ENCODE measurements at places on chromosomes 3 and 15.
A peak's percentile ranks its signal among the peaks of the same experiment; 100 is the strongest.

DNA sequence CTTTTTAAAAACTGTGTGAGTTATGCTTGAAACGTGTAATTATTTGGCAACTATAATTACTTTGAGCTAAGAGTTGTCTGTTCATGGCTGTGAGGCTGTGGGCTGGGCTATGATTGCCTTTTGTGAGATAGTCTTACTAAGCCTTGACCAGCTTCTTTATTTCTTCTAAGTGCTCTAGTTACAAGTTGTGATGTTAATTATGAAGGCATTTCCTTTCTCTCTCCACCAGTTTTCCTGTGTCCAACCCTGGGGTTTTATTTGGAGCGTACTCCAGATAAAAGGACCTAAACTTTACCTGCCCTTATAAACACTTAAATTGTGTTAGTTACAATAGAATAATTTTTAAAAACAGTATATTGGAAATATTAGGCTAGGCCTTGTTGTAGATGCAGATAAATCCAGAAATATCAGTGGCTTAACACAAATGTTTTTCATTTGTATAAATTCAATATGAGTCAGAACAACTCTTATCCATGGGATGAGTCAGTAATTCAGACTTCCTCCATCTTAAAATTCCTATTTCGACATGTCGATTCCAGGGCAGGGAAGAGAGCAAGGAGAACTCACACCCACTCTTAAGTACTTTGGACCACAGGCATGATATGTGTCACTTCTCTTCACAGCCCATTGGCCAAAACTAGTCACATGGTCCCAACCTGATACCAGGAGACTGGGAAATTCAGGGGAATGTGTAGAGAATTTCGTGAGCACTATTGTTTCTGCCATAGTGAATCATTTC lies 17.0 kb downstream of the TMEM62 start:
- DNase-seq: no peak

DNA sequence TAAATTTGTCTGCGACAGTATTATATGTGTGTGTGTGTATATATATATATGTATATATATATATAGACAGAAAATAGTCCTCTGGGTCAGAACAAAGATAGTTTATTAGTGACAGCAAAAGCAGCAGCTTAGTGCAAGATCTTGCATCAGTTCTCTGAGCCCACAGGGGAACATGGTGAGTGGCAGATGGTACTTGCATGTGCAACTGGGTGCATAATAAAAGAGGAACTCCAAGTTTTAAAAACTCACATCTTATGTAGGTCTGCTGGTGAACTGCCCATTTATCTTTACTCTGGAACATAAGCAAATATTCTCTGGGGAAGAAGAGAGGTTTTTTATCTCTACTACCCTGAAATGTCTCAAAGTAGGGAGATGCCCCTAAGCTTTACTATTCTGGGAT lies 276.4 kb downstream of the POLQ start:
- DNase-seq: no peak

DNA sequence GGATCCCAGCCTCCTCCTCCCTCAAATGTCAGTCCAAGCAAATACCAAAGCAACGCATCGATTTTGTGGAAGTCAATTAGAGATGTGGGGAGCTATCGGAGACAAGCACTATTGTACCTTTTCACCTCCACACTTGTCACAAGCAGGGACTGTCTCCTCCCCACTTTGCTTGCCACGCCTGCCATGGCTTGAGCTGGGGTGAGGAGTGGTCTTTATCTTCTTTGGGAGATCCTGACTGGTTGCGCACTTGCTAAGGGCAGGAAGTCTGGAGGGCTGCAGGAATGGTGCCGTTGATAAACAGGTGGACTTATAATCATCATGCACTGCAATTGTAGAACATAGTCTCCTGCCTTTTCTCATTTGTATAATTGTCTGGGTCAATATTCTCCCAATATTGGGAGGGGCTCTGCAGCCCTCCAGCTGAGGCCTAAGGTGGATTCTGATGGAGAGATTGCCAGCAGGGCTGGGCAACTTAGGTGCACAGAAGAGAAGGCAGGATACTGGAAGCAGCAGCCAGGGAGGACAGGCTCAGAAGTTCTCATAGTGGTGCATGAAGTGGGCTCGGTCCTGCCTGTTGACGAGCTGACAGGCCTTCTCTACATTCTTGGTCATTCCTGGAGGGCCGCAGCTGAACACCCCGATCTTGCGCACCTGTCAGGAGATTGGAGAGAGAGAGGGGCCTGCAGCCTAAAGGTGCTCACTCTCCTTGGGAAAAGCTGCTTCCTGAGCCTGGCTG lies 20.2 kb downstream of the DUOX2 start:
- DNase-seq: no peak

DNA sequence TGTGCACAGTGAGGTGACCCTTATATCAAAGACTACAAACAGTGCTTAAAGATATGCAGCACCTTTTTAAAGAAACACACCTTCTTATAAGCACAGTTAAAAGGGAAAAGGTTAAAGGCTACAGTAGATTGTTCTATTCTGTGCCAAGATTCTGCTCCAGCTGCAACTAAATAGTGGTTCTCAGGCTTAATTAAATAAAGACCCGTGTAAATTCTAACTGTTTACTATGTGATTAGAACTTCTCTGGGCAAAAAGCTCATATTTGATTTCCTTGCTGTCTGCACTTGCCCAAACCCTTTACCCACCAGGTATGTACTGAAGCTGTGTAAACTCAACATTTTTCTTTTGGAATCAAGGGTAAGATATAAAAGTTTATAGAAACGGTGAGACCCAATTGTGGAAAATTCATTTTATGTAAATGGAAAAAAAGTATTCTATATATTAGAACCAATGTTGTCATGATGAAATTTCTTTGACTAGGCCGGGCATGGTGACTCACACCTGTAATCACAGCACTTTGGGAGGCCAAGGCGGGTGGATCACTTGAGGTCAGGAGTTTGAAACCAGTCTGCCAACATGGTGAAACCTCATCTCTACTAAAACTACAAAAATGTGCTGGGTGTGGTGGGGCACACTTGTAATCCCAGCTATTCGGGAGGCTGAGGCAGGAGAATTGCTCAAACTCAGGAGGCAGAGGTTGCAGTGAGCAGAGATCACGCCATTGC lies 230.6 kb downstream of the MECOM start:
- no peak for DNase-seq

- no peak for DNase-seq
Observed at GRCh38 chr3:179729981-179730380, 77.1 kb downstream of the USP13 start.

- DNase-seq: no peak
Observed at GRCh38 chr15:52427804-52428203, 100.9 kb downstream of the MYO5A start.

DNA sequence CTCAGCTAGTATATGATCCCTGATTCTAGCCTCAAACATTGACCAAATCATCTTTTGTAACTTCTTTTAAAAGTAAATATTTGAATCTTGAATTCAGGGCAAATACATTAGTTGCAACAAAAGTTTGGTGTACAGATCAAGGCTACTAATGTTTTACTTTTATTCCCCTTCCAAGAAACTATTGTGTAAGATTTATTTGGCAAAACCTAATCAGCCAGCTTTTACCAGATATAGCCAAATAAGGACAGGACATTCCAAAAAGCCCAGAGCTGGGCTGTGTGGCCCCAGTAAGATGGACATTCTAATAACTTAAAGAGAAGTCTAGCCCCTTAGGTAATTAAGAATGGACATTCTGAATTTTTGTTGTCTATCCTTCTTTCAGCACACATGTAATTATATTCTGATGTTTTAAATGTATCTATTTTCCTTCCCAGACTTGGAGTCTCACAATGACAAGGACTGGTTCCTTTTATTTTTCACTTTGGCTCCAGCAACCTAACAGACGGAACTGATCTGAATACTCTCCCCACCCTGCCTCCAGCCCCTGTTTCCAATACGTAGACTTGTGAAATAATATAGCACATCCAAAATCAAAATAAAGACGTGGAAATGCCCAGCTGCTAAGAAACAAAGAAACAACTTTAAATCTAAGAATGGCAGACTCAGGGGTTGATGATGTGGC lies 48.1 kb downstream of the STARD5 start:
- DNase-seq: no peak

DNA sequence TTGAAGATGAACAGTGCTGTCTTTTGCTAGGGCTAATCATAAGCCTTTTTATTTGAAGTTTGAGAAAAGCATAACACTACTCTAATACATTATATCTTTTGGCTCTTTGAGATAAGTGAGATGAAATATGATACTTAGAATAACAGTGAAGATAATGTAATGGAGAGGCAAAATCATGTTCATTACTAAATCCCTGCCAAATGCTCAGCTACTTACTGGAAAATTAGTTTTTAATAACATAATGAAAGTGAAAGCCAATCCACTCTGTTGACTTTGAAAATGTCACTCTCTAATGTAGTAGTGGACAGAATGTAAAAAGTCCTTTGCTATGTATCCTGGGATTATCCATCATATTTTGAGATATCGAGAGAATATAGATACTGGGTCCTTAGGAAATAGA lies 35.9 kb upstream of the MYH15 start:
- DNase-seq: no peak

- peak; percentile 60 for DNase-seq
Observed at GRCh38 chr3:194671511-194671899, 486 bp downstream of the LSG1 start.

GRCh38 chr3:176590722-176591121 lies 606.6 kb downstream of the TBL1XR1 start:
- no peak for DNase-seq

DNA sequence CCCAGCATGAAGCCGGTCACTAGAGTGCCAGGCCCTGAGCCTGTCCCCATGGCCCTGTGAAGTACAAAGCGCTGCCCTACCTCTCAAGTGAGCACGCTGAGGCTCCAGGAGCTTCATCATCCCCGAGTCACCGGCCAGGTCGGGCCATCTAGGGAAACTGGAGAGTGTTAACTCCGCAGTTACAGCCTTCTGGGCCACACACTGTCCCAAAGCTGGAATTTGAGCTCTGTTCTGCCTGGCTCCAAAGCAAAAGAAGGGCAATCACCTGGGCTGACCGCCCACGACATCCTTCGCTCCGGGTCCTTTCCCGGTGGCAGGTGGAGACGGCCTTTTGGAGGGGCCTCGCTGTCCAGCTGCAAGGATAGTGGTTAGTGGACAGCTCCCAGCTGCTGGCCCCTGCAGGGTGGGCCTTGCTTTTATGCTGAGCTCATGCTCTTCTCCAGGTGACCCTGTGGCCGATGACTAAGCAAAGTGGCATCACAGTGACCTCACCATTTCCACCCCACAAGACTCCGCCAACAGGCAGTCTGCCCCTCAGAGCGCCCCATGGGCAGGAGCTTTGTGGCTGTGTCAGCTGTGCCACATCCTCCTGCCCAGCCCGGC lies 3.5 kb upstream of the MUC4 start:
- no peak for DNase-seq

GRCh38 chr15:55515491-55515890 lies 7.5 kb upstream of the DNAAF4 start:
- peak; percentile 71 for DNase-seq

- no peak for DNase-seq
Observed at GRCh38 chr3:146275476-146275875, 24.6 kb upstream of the PLSCR4 start.

GRCh38 chr3:127959873-127960272 lies 44.8 kb downstream of the KBTBD12 start:
- DNase-seq: peak; percentile 82

DNA sequence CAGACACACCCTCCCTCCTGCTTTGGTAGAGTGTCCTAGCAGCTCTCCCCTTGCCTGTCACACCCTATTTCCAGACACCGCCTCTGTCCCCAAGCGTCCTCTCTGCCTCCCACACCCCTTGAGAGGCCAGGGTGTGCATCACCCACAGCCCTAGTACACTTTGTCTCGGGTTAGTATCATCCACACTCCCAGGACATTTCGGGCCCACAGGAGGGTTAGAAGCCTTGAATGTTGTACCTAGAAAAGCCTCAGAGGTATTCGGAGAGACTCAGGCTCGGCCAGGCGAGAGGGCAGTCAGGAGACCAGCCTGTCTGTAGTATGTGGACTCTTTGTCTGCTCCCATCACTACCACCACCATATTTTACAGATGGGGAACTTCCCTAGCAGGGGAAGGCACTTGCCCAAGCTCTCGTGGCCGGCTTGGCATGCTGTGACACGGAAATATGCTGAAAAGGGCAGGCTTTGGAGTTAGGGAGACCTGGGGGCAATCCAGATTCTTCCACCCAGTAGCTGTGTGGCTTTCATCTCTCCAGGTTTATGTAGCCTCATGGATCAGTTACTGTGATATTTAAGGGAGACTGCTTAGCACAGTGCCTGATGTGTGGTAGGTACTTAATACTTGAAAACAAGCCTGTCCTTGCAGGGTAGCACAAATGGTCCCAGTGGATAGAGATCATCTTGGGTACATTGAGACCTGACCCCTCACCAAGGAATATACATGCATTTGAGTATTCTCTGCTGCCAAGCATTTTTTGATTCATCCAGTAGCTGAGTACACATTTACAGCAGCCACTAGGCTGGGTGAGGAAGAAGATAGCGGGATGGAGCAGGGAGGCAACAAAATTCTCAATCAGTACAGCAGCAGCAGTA lies 1.4 kb downstream of the TMEM43 start:
- no peak for DNase-seq

DNA sequence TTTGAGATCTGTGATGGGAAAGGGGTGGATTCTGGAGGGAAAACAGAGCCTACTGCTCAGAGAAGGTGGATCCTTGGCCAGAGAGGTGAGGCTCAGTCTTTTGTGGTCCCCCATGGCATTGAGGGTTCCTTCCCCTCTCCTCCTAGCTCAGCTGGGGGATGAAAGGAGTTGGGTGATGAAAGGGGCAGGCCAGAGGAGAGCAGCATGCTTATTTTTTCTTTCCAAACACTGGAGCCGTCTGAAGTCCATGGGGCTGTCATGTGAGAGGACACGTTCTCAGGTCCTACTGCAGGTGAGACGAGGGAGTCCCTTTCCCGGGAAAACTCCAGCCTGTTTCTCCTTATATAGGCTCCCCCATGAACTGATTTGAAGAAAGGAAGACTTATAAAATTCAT lies 71.4 kb downstream of the SCN5A start:
- no peak for DNase-seq

- no peak for DNase-seq
Observed at GRCh38 chr15:93683651-93684050, 547.7 kb upstream of the MCTP2 start.

GRCh38 chr15:67828278-67828968 lies 3.1 kb downstream of the SKOR1 start:
- DNase-seq: no peak

DNA sequence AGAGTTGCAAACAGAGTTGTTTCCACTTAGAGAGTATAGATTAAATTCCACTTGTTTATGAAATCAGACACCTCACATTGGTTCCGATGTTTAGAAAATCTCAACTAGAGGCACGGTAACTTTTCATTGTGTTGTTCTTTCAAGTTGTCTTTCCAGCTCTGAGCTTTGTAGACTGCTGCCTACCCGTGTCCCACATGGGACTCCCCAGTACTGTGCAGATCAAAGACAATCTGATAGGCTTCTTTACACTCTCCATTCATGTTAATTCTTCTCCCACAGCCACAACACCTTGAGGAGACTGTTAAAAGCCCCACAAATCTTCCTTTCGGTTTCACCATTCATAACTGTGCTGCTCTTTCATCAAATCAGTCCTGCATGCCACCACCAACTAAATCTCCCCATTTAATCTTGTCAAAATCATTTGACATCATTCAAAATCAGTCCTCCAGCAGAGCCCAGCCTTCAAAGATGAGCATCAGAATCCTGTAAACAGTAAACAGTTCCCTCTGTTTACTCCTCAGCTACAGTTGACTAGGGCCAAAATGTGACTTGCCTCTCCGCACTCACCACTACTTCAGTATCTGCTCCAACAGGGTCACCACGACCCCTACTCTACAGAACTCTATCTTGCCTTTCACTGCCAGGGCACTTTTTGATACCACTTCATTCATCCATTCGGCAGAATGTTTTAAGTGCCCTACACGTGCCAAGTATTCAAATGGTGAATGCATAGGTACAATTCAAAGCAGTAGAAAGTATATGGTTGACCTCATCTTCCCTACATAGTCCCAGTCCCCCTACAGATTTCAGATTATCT lies 8.3 kb downstream of the ANXA2 start:
- DNase-seq: no peak

GRCh38 chr3:30711867-30712266 lies 105.5 kb downstream of the TGFBR2 start:
- no peak for DNase-seq

Measured in hematopoietic multipotent progenitor cell treated with erythropoietin and hydrocortisone succinate and interleukin-3 and kit ligand, for 8 days (in vitro differentiated cells).